ENCODE measurements at places on chromosomes 5 and 9.

GRCh38 chr9:18748251-18748701, 274.3 kb downstream of the ADAMTSL1 start:
- no peak for DNase-seq

GRCh38 chr5:154782812-154783592, 27.8 kb downstream of the LARP1 start:
- no peak for DNase-seq

- peak; percentile 94 for DNase-seq
Observed at GRCh38 chr9:2620919-2621721, 467 bp upstream of the VLDLR start.

DNA sequence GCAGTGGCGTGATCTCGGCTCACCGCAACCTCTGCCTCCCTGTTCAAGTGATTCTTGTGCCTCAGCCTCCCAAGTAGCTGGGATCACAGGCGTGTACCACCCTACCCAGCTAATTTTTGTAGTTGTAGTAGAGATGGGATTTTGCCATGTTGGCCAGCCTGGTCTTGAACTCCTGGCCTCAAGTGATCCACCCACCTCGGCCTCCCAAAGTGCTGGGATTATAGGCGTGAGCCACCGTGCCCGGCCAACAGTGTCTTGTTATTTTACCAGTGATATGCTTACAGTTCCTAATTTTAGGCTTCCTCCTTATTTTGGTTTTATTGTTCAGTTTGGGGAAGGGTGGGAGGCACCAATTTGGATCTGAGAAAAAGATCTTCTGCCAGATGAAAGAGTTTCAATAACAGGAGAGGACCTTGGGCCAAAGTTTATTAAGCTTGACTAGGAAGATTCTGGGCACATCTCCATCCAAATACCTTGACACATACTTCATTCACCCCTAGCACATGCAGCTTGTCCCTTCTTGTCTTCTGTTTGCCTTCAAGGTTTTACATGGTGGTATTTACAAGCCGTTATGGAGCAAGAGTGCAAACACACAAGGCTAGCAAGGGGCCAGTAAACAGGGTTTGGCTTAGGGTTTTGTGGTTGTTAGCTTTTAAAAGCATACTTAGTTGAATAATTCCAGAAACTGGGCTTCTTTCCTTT, 168.1 kb upstream of the DMRT1 start:
- DNase-seq = no peak

DNA sequence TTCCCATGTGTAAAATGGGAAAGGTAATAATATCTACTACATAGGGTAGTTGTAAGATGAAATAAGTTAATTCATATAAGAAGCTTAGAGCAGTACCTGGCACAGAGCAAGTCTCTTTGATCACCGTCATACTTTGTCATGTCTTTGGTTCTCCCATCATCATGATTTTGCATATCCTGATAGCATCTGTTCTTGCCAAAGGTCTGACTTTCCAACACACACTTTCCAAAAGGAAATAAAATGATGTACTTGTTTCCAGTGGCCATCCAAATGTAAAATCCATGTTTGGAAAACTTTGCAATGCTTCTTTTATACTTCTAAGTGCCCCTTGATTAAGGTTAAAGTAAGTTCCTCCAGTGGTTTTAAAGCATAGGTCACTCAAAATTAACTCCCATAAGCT, 266.9 kb upstream of the PTGER4 start:
- no peak for DNase-seq

DNA sequence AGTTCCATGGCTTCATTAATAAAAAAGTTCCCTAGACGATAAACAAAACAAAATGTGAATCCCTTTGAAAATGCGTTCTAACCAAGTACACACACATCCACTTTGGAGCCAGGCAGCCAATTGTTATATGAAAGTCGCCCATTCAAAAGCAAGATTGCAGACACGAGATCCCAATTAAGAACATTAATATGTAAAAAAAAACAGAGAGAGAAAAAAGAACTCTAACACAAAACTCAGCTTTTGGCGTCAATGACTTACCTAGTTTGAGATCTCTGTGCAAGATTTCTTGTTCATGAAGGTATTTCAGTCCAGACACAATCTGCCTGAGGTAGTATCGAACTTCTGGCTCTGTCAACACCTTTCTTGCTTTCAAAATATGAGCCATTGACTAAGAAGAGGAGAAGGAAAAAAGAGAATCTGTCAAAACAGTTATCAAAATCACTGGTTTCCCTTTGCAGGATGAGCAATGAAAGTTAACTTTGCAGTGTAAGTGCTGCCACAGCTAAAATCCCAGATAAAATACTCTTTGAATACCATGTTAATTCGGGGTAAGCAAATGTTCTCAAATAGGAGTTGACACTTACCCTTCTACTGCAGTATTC, 1.6 kb downstream of the PLK2 start:
- DNase-seq = no peak

GRCh38 chr5:149576021-149576420, 5.3 kb upstream of the ARHGEF37 start:
- no peak for DNase-seq

- DNase-seq = no peak
Observed at GRCh38 chr5:58548068-58548467, 34.8 kb upstream of the RAB3C start.

DNA sequence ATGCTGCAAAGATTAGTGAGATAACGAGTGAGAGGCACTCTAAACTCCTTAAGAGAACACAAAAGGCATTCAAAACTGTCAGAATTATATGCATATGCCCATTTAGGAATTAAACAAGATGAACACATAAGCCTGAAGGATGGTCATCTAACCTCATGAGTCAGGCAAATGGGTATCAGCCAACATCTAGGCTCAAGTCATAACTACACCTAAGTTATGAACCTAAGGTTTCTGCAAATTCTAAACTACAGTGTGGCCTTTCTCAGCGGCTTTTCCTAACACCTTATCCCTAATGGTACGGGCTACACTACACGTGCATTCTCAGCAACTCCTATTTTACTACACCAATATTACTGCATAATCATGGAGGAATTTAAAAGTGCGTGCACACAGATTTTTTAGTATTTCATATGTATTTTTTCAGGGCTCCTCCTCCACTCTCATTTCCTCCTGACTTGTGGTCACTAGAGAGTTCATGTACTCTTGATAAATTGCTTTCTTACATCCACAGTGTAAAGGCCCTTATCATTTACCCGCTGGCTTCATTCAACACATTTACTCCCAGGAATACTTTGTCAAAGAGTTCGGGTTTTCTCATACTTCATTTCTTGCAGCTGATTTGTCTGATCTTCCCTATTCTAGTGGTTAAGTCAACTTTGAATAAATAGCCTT, 316.5 kb downstream of the BNC2 start:
- no peak for DNase-seq
